ENCODE measurements at places on chromosomes 12 and 14.

GRCh38 chr12:120865098-120865497 lies 39.1 kb downstream of the SPPL3 start:
- DNase-seq, result no peak

- DNase-seq, result no peak
Measured at GRCh38 chr12:12612358-12612757, 682 bp downstream of the CREBL2 start.

DNA sequence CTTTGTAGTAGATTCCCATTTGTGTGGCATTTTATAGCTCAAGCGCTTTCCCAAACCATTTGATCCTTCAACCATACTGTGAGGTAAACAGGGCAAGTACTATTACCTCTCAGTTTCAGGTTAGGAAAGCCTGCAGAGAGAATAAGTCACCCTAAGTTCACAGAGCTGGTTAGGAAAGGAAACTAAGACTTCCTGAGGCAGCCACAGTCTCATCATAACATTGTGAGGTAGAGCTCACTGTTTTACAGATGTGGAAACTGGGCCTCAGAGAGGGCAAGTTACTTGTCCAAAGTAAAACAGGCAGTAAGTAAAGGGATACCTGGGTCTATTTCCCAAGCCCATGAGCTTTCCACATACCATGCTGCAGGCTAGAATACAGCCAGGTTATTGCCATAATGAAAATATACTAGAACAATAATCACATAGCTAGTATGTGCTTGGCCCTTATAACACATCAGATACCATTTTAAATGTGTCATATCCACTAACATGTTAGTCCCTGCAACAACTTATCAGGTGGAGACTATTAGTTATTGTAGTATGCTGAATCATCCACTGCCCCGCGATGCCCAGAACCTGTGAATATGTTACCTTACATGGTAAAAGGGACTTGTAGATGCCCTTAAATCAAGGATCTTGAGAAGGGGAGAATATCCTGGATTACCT lies 150.9 kb upstream of the GRIP1 start:
- DNase-seq, result no peak

DNA sequence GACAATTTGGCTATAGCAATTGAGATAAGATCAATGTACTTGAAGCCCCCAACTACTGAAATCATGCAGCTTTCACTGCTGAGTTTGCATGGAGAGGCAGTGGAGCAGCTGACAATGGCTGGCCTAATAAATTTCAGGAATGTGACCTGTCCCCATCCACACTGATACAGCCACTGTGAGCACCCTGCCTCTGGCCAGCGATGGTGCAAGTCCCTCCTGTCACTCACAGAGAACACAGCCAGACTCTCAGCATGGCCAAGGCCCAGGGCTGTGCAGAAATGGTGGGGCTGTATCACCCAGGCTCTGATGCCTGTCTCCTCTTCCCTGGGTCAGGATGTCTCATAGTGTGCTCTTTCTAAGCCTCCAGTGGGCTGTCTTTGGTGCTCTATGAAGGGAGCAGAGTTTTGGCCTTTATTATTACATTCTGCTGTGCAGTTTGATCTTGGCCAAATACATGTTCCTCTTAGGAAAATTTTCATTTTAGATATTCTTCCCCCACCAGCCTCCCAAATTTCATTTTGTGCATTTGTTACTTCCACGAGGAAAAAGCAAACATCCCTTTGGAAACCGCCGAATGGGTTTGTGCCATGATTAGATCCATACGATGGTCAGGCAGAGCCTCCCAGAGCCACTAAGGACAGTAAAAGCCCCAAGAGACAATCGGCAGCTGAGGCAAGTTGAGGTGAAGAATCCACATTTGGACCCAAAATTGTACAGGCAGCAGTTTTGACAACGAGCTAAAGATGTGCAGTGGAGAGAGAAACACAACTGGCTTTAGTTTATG lies 85.1 kb upstream of the WSCD2 start:
- DNase-seq, result no peak

- DNase-seq, result no peak
Measured at GRCh38 chr12:21451529-21451928, 14.1 kb downstream of the PYROXD1 start.

GRCh38 chr14:47917344-47917954 lies 242.0 kb upstream of the MDGA2 start:
- DNase-seq, result no peak

- no peak for DNase-seq
Measured at GRCh38 chr12:107598906-107599305, 86.7 kb upstream of the PWP1 start.

DNA sequence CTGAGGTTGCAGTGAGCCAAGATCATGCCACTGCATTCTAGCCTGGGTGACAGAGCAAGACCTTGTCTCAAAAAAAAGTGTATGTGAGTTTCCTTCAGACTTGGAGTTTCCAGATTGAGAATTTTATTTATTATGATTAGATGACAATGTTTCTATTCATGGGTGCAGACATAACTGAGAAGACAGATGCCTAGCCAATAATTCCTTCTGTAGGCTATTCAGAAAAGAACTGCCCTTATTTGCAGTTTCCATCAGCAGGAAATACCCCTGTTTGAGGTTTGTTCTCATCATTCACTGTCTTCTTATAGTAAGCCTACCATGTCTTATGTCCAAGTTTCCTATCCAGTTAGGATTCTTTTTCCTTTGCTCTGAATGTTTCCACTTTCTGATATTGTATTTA lies 269.0 kb downstream of the KTN1 start:
- DNase-seq, result no peak

DNA sequence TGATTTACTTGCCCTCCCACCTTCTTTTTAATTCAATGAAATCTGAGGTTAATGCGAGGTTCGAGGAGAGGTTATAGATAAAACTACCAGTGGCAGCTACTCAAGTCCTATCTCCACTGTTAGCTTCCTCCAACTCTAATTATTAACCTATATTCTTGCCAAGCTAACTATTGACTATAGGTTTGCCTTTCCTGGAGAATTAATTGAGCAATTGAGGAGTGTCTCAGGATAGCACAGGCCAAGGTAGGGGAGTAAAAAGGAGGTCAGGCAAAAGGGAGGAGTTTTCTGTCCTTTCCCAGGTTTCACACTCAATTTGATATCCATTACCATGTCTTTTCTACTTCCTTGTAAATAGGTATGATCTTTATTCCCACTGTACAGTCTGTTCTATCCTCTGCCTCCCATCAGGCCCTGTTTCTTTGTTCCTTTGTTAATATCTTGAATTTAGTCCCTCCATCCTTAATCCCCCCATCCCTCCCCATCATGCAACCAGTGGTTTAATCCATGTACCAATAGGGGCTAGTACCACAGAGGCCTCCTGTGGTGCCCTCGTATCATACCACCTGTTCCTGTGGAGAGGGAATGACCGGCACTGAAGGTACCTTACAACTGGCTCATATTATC lies 3.7 kb upstream of the SUOX start:
- DNase-seq, result no peak

GRCh38 chr12:74988156-74988555 lies 221.5 kb downstream of the KCNC2 start:
- DNase-seq, result no peak

- no peak for DNase-seq
Measured at GRCh38 chr12:52351196-52352059, 15.9 kb downstream of the KRT85 start.

GRCh38 chr14:93688820-93689219 lies 99.5 kb downstream of the PRIMA1 start:
- DNase-seq, result no peak

DNA sequence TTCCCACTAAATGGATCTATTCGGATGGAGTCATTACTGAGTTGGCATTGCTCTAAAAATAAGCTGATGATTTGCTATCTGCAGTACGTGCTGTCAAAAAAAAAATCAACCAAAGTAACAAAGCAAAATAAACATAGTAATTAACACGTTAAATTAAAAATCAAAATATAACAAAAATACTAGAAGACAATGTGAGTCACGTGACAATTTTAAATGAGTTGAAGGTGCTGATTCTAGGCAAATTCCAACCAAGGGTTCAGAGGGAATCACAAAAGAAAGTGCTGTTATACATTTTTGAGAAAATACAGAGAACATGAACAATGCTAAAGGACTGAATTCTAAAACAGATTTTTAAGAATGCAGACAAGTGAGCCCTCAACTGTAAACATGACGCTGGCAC lies 45.2 kb upstream of the IFNG-AS1 start:
- no peak for DNase-seq

- DNase-seq, result no peak
Measured at GRCh38 chr12:50508414-50508813, 3.6 kb downstream of the DIP2B start.

DNA sequence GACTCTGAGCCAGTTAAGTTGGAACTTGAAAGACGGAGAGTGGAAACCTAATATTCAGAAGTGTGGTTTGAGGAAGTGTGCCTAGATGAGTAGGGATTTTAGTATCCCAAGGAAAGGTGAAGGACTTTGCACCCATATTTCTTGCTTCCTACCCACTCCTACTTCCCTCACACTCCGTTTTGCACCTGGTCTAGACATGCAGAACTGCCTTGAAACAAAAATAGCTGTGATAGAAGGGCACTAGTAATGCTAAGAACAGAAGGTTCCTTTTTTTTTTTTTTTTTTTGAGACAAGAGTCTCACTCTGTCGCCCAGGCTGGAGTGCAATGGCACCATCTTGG lies 732 bp upstream of the ARF3 start:
- DNase-seq, result no peak

DNA sequence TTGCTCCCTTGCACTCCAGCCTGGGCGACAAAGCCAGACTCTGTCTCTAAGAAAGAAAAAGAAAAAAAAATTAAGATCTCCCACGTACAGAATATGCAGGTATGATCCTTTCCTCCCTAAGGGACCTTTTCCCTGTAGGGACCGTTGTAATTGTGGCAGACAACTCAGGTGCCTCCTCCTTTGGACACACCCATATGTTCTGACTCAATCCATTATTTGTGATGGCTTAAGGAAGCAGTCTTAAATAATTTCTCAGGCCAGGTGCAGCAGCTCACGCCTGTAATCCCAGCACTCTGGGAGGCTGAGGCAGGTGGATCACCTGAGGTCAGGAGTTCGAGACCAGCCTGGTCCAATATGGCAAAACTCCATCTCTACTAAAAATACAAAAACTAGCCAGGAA lies 53.1 kb downstream of the TMCC3 start:
- no peak for DNase-seq

DNA sequence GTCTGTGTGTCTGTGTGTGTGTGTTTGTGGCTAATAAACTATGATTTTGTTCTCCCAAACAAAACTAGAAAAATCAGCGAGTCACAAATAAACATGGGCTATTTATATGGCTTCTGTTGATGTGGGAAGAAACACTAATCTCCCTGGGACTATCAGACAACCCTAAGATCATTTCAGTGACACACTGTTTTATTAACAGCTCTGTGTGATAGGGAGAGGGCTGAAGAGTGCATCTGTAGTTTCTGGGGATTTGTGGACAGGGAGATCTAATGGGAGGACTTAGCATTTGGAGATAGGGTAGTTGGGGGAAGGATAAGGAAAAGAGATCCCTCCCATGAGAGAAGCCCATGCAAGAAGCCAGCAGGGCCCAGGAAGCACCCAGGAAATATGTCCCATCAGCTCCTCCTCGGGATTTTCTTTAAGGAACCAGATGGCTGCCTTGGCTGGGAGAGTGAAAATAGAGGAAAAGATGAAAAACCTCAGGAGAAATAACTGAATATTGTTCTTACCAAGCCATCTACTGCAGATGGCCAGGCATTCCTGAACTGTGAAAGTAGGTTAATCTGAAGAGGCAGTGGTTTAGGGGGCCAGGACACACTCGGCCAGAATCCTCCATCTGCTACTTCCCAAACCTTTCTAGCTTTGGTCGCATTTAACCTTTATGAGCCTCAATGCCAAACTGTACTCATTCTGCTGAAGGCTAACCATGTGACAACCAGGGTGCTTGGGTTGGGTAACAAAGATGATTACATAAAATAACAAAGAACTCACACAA lies 253.4 kb downstream of the BTG1 start:
- no peak for DNase-seq

- DNase-seq, result no peak
Measured at GRCh38 chr12:76766161-76766560, 2.2 kb downstream of the ZDHHC17 start.

DNA sequence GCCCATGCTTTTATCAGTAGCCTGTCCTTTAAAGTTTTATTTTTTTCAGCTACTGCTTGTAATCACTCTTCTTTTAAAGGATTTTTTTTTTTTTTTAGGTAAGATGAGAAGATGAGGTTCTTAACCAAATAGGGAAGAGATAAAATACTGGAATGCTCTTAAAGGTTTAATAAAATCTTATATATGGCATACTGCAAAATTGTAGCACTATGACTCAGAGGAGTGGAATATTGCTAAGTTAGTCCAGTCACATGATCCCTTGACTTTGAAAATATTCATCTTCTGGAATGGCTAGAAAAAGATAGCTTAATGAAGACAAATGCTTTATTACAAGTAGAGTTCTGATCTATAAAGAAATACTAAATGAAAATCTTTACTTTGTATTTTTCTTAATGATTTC lies 116.6 kb downstream of the NAV3 start:
- no peak for DNase-seq

- DNase-seq, result no peak
Measured at GRCh38 chr12:98419081-98419794, 96.2 kb upstream of the TMPO start.

DNA sequence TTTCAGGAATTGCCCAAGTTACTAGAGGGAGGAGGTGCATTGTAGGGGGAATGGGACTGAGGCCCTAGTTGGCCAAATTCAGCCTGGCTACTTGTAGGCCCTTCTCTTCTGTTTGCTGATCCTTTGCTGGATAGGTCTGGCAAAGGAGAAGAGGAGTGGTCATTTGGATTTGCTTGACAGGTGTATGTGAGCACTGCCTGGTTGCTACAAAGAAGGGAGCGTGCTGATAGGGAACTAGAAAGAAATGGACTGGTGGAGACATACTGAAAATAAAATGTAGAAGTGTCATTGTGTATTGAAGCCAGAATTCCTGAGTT lies 3.6 kb downstream of the PSMA6 start:
- no peak for DNase-seq

DNA sequence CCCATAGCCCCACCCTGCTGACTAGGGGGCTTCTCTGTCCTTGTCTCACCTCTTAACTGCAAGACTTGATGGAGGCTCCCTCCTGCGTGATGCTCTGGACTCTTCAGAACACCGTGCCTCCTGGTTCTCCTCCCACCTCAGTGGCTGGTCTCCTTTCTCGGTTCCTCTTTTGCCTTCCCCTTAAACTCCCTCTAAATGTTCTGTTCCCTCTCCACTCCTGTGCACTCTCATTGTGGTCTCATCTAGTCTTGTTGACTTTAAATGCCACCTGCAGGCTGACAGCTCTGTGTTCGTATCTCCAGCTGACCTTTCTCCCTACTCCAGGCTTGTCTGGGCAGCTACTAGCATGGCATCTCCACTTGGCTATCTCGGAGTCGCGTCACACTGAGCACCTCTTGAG lies 28.3 kb downstream of the DYNC1H1 start:
- no peak for DNase-seq

DNA sequence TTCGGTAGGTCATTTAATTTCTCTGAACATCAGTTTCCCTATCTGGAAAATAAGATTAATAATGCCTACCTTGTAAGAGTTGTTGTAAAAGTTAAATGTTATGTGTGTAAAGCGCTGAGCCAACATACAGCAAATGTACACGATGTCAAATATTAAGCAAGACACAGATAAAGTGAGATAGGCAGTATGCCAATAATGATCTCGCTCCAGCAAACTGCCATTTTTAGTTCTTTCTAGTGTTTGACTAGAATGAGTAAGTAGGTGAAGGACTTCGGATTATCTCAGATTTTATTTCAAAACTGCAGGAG lies 840 bp downstream of the DHRS7 start:
- DNase-seq, result no peak
